Activated naive CD4-positive, alpha-beta T cell treated with anti-CD3 and anti-CD28 coated beads, Interleukin-2, amount 10 ng/mL, durations not matched to agents 7 days and 5 days (primary cell): ENCODE measurements at places on chromosomes 11 and 22.

DNA sequence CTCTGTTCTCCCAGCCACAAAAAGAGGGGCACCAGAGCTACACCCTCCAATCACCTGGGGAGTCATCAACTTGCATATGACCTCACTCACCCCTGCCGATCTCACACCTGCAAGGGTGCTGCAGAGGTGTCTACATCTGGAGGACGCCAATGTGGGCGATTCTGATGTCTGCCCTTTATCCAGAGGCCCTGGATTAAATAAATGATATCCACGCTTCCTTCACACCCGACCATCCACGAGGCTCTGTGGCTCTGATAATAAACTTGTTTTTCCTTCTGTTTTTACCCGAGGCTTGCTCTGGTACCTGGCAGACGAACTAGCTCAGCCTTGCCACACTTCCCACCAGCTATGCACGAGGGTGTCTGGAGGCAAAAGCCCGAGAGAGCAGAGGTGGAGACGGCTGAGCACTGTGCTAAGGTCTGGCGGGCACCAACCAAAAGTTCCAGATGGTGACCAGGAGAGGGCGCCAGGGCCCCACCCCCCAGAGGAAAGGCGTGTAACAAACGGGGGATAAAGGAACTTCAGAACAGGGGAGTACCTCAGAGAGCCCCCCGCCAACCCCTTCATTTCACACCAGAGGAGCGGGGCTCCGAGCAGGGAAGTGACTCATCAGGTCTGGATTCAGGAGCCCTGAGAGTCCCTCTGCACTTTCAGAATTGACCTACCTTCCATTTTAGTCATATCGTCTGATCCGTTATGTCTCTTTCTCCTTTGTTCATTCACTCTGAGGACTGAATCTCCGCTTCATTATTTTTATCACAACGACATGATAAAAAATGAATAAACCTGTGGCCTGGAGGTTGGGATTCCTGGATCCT, 13.5 kb downstream of the SCN3B start:
- peak; percentile 64 for DNase-seq

DNA sequence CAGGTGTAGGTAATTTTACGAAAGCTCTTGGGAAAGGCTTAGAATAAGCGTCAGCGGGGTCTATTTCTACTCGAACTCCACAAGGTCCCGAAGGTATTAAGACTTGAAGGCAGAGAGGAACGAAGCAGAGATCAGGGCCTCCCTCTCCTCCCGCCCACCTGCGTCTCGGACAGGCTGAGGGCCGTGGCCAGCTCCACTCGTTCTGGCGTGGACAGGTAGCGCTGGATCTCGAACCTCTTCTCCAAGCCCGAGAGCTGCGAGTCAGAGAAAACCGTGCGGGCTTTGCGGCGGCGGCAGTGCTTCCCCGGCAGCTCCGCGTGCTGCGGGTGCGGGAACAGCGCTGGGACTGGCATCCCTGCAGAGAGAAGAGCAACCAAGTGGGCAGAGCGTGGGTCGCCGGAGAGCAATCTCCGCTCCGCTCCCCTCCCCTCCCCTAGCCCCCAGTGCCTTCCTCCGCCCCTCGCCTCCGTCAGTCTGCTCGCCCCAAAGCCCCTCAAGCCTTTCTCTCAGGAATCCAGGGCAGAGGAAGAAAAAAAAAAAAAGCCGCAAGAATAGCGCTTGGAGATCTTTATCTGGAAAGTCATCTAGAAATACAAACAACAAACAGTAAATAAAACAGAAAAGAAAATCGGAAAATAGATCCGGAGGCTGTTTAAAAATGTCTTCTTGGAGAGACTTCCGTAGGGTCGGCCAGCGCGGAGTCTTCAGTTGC, 2.4 kb downstream of the BSX start:
- no peak for DNase-seq

GRCh38 chr22:36378080-36378868, 9.5 kb downstream of the MYH9 start:
- no peak for DNase-seq

- no peak for DNase-seq
Measured at GRCh38 chr22:30514252-30514651, 8.8 kb upstream of the SEC14L4 start.

- DNase-seq: no peak
Measured at GRCh38 chr11:15837901-15838489, 518.4 kb downstream of the SOX6 start.
